ENCODE measurements at places on chromosomes 5 and 9. TPM values are rescaled to one million over a fixed set of nuclear protein-coding genes. Genes with fewer than 3 reads are reported as not detected.

DNA sequence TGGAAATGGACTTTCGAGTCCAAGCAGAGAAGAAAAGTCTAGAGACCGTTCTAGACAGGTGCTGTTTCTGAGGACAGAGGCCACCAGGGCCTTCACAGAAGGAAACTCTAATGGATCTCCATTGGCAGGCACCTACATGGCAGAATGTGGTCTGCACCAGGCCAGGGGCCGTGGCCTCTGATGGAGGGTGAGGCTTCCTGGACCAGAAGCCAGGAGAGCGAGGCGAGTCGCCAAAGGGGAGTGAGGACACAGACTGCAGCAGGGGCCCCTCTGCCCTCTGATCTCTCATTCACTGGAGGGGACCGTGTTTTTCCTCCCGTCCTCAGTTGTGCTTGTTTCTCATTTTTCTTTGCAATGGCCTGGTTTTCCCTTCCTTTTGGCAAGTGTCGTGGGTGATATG, 41.1 kb downstream of the ALG2 start:
- H3K4me1 ChIP-seq, result peaks cover 5% of the 10 kb centered on the region
- no peak for ATAC-seq
- H3K27me3 ChIP-seq, result no peaks in the 10 kb centered on the region

DNA sequence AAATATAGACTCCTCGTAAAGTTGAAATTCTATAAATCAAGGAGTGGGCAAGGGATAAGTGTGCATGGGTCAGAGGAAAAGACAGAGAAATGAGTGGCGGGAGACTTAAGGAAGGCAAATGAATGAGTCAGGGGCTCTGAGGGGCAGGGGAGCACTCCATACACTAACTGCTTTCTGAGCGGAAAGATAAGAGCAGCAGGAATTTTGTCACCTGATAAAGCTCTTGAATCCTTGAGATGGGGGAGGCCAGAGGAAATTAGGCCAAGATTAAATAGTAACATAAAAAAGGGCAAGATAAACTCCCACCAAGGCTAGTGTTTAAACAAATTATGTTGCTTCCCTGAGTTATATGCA, 191.0 kb upstream of the S1PR3 start:
- H3K4me3 ChIP-seq, result no peak overlapping the region
- ATAC-seq, result no peak
- peaks cover 3% of the 10 kb centered on the region for H3K4me1 ChIP-seq
- no peak overlapping the region for H3K27ac ChIP-seq

The AP3S1 gene
- total RNA-seq, result 136 TPM

DNA sequence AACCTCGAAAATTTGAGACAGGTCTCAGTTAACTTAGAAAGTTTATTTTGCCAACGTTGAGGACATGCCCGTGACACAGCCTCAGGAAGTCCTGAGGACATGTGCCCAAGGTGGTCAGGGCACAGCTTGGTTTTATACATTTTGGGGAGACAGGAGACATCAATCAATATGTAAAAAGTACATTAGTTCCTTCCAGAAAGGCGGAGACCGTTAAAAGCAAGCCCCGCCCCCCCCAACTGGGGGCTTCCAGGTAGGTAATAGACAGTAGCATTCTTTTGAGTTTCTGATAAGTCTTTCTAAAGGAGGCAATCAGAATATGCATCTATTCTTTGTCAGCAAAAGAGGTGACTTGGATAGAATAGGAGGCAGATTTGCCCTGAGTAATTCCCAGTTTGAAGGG, 599 bp upstream of the MOCS2 start:
- H3K27me3 ChIP-seq, result no peaks in the 10 kb centered on the region
- ATAC-seq, result no peak
- peak overlapping the region; percentile 48 for H3K4me3 ChIP-seq
- H3K36me3 ChIP-seq, result peaks cover 8% of the 10 kb centered on the region
- peak overlapping the region; percentile 81 for H3K27ac ChIP-seq

The C1QTNF3 gene
- 14.9 TPM for total RNA-seq

DNA sequence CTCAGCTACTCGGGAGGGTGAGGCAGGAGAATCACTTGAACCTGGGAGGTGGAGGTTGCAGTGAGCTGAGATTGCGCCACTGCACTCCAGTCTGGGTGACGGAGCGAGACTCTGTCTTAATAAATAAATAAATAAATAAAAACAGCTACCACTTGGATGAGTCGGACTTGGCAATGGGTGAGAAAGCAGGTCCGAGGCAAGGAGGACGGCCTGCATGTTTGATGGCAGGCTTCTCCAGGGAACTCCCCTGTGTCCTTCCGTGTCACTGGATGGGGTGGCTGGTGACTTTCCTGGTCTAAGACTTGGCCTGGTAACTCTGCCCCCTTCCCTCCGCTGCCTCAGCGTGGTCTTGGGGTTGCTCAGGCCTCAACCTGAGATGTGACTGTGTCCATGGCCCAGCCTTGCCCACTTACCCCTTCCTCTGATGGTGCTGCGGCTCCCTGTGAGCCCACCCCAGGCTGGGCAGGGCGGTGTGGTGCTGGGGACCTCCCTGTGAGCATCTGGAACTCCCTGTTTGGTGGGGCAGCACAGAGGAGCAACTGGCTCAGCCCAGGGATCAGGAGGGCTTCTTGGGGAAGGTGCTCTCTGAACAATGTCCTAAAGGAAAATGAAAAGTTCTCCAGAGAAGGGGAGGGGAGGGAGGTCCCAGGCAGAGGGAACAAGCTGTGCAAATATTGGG, 62.5 kb upstream of the PSD2 start:
- H3K4me1 ChIP-seq, result no peaks in the 10 kb centered on the region
- H3K27me3 ChIP-seq, result no peaks in the 10 kb centered on the region
- no peaks in the 10 kb centered on the region for H3K36me3 ChIP-seq
- no peak overlapping the region for H3K4me3 ChIP-seq

DNA sequence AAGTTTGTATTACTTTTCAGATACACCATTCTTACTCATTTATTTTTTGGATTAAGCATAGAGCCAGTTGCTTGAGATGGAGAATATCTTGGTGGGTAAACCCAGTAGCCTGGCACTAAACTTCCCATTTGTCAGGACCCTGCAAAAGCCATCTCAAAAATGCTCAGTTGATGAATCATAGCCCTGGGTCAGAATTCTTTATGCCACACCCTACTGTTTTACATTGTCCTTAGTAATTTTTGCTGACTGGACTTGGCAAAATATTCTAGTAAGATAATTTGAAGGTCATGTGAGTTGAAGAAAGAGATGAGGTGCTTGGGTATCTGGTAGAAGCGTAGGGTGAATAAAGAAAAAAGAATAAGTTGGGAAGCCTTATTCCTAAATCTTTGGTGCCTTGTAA, 50.7 kb downstream of the C7 start:
- H3K4me3 ChIP-seq, result no peak overlapping the region
- H3K4me1 ChIP-seq, result no peaks in the 10 kb centered on the region
- H3K27ac ChIP-seq, result no peak overlapping the region
- no peak for ATAC-seq
- H3K36me3 ChIP-seq, result no peaks in the 10 kb centered on the region

The OMD gene
- 11.4 TPM for total RNA-seq

DNA sequence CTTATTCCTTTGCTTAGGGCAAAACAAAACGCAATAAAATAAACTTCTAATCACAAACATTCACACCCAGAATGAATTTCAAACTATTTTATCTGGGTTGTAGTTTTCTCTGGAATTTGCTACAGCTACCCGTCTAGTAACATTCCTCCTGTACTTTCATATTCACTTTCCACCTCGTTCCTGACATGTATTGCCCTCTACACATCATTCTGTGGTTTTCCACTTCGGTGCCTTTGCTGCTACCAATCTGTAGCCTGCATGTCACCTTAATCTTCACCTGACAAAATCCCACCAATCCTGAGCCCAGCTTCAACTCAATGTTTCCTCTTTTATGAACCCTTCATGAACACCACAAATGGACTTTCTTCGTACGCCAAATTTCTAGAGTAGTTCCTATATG, 694.1 kb upstream of the C9orf72 start:
- H3K4me1 ChIP-seq, result no peaks in the 10 kb centered on the region
- no peak overlapping the region for H3K4me3 ChIP-seq
- no peak overlapping the region for H3K27ac ChIP-seq
- H3K36me3 ChIP-seq, result no peaks in the 10 kb centered on the region

GRCh38 chr9:126876531-126876930, 16.1 kb downstream of the ZBTB34 start:
- peaks cover 24% of the 10 kb centered on the region for H3K36me3 ChIP-seq
- H3K4me1 ChIP-seq, result peaks cover 7% of the 10 kb centered on the region
- H3K27ac ChIP-seq, result no peak overlapping the region
- H3K27me3 ChIP-seq, result no peaks in the 10 kb centered on the region
- no peak for ATAC-seq

- no peaks in the 10 kb centered on the region for H3K4me1 ChIP-seq
- no peaks in the 10 kb centered on the region for H3K36me3 ChIP-seq
- no peak overlapping the region for H3K4me3 ChIP-seq
- H3K27ac ChIP-seq, result no peak overlapping the region
These were observed 532.4 kb downstream of the TLR4 start for GRCh38 chr9:118236625-118237024.

DNA sequence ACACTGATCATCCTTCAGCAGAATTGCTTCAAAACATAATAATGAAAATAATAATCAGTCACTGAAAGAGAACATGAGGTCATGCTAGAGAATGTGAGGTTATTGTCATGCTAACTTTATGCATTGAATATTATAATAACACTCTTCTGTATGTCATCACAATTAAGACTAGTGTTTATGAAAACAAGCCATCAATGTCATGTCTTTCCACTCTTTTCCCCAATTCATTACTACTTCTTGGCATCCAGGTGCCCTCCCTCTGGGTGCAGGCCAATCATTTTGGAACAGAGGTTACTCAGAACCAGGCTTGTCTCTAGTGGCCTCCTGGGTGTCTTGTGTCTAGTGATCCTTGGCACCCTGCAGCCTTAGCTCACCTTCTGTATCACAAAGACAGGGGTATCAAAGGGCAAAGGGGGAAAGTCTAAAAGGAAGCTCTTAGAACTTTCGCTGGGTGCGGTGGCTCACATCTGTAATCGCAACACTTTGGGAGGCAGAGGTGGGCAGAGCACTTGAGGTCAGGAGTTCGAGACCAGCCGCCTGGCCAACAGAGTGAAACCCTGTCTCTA, 217.6 kb upstream of the PIK3R1 start:
- H3K27ac ChIP-seq, result peak overlapping the region; percentile 83
- H3K4me1 ChIP-seq, result peaks cover 43% of the 10 kb centered on the region
- no peaks in the 10 kb centered on the region for H3K27me3 ChIP-seq
- no peak overlapping the region for H3K4me3 ChIP-seq
- peak; percentile 50 for ATAC-seq
- no peaks in the 10 kb centered on the region for H3K36me3 ChIP-seq

The GMCL2 gene
- not detected for total RNA-seq

GRCh38 chr9:35114840-35115628, 628 bp downstream of the ATOSB start:
- no peaks in the 10 kb centered on the region for H3K36me3 ChIP-seq
- peaks cover 67% of the 10 kb centered on the region for H3K4me1 ChIP-seq
- no peak for ATAC-seq
- H3K4me3 ChIP-seq, result peak overlapping the region; percentile 43
- H3K27ac ChIP-seq, result peak overlapping the region; percentile 96

DNA sequence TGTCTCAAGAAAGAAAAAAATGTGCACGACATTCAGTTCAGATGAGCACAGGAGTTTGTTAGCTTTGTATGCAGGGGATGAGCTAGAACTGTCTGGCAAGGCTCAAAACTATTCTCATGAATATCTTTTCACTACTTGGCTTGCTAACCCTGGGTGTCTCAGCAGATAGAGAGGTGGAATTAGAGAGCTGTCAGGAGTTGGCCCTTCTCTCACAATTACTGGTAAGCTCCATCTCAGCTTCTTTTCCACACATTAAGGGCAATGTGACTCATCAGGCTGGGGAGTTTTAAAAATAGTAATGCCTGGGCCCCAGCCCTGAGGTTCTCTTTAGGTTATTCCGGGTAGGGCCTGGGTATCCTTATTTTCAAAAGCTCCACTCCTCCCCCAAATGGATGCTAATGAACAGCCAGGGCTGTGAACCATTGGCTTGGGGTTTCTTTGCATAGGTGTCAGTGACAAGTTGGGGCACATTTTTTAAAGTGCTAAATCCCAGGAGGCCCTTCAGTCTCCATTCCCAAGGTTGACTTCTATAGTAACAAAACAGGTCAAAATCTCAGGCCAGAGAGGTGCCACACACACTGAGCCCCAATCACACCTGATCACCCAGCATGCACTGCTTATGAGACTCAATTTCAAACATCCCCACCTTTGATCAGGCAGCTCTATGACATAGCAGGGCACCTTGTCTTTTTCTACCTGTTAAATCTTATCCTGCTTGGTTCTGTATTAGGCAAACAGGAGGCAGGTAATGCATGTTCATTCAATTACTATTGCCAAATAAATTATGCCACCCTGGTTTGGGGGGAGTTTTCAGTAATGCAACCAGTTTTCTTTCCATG, 239.7 kb upstream of the DAP start:
- H3K4me3 ChIP-seq, result no peak overlapping the region
- H3K4me1 ChIP-seq, result no peaks in the 10 kb centered on the region
- peaks cover 2% of the 10 kb centered on the region for H3K27me3 ChIP-seq
- no peak for ATAC-seq
- H3K27ac ChIP-seq, result no peak overlapping the region

DNA sequence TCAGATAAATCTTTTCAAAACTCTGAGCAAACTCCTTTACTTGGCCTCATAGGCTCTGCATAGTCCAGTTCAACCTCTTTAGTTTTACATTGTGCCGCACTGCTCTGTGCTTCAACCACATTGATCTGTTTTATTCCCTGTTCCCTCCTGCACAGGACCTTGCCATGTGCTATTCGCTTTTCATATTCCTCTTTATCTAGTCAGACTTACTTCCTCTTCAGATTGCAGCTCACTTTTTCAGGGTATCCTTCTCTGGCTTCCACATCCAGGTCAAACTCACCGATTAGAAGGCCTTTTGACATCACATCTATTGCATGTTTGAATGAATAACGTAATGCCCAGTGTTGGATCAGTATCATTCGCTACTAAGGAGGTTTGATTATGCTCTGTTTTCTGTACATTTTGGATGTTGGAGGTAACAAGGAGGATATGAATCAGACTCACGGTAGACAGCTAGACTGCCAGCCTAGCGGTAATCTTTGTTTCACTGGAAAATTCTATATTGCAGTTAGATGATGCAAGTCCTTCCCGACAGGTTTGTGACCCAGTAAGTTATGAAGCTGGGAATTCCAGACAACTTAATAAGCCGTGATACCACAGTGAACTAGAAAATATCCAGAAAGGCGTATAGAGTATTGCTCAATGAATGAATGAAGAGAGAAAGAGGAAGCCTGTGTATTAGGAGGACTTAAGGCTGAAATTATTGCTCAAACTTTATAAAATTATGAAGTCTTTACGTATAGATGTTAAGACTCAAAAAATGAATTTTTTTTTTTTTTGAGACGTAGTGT, 65.7 kb downstream of the IQGAP2 start:
- no peak overlapping the region for H3K27ac ChIP-seq
- H3K36me3 ChIP-seq, result no peaks in the 10 kb centered on the region
- no peak for ATAC-seq
- no peaks in the 10 kb centered on the region for H3K4me1 ChIP-seq
- H3K4me3 ChIP-seq, result no peak overlapping the region

DNA sequence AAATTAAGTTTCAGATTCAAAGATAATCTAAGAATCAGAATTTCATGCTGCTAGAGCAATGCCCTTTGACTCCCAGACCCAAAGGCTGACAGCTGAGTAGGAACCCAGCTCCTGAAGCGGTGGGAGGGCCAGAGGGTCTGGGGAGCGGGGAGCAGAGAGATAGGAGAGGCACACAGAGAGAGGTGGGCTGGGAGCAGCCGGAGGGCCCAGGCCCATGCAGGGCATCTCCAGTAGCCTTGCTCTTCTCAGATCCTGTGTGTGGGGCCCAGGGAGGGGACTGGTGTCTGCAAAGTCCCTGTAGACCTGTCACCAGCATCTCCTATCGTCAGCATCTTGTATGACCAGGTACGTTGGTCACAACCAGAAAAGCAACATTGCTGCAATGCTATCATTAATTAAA, 75.3 kb upstream of the OLFM1 start:
- no peaks in the 10 kb centered on the region for H3K4me1 ChIP-seq
- H3K27me3 ChIP-seq, result peaks cover 84% of the 10 kb centered on the region
- no peak for ATAC-seq
